Neuronal stem cell (in vitro differentiated cells): ENCODE measurements at places on chromosomes 5 and 9.

- no peak for DNase-seq
These were observed 67.1 kb upstream of the SNX2 start for GRCh38 chr5:122707796-122708195.

DNA sequence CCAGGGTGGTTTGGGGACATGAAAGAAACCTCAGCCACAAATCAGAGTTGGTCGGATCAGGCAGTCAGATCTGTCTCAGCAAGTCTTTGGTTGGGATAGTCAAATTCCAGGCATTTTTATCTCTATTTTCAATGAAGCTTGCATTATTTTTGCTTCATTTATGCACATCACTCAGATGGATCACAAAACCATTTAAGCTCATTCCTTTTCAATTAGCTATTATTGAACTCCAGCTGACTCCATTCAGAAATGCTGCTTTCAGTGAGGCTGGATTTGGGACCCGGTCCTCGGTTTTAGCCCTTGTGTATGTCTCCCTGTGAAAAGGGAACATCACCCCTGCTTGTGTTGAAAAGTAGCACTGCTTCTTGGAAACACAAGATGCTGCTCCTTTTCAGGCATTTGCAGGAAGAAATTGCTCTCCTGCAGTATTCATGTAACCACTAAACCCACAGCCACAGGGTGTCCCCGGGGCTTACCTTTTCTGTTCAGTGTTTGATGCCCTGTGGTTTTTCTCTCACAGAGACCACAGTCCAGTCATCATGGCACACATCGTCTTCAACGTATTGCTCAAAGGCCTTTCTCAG lies 232.9 kb downstream of the NFIB start:
- DNase-seq = no peak

- no peak for DNase-seq
These were observed 76.7 kb downstream of the FAM170A start for GRCh38 chr5:119706049-119706448.

DNA sequence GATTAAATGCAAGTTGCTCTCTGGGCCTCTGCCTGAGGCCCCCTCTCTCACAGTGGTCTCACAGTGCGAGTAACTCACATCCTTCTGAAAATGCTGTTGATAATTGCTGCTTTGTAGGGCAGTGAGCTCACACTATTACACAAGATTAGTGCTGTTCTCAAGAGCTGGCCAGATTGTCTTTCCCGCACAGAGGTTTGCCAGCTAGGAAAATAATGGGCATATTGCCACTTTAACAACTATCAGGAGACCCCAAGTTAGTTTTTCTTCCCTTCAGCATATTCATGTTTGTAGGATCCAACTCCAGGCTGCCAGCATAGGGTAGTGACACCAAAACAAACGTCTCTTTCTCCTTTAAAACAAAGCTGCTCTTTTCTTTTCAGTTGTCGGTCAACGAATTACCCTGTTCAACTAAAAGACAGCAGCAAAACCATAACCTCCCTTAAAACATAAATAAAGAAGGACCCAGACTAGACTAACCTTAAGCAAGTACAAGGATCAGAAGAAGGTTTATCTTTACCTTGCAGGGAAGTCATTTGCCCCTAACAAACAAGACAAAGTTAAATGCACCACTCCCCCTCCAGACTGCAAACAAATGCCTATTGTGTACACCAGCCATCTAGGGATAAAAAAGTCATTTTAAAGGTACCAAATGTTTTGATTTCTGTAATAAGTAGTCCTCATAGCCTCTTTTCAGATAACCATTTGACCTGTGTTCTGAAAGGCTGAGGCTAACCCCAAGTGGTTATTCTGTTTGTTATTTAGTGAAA lies 91.4 kb downstream of the VCAN start:
- DNase-seq = no peak

- DNase-seq = no peak
These were observed 15.2 kb downstream of the TGFBR1 start for GRCh38 chr9:99119976-99120655.

- DNase-seq = no peak
These were observed 87.1 kb downstream of the AMBP start for GRCh38 chr9:113990975-113991471.

DNA sequence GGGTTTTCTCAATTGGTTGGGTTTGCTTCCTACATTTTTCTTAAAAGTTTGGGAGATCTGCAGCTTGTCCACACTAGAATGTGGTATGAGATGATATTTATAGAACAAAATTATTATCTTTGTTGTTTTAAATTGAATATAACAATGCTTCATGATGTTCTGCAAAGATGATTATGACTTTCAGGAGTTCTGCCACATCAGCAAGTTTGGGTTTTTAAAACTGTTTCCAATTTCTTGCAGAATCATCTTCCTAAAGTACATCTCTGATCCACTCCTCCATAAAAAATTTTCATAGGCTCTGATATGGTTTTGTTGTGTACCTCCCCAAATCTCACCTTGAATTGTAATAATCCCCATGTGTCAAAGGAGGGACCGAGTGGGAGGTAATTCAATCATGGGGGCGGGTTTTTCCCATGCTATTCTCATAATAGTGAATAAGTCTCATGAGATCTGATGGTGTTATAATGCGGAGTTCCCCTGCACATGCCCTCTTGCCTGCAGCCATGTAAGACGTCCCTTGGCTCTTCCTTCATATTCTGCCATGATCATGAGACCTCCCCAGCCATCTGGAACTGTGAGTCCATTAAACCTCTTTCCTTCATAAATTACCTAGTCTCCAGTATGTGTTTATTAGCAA lies 119.1 kb upstream of the PTGER4 start:
- DNase-seq = no peak

DNA sequence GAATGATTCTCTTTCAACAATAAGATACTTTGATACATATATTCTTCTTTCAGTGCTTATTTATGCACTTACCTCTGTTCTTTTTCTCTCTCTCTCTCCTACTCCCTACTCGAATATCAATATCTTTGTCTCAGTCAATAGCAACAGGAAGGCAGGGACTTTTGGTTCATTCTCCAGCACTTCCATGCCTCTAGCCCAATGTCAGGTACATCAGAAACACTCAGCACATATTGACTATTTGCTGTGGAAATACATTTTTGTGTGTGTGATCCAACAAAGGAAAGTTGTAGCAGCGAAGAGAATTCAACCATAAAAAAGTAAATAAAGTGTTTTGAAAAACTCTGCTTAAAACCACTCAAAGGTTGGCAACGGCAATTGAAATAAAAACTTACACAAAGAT lies 12.6 kb downstream of the DIRAS2 start:
- DNase-seq = no peak

- DNase-seq = no peak
These were observed 277.2 kb upstream of the ZNF608 start for GRCh38 chr5:125023673-125024072.

- peak; percentile 47 for DNase-seq
These were observed 10.9 kb upstream of the GADD45G start for GRCh38 chr9:89593727-89594427.

DNA sequence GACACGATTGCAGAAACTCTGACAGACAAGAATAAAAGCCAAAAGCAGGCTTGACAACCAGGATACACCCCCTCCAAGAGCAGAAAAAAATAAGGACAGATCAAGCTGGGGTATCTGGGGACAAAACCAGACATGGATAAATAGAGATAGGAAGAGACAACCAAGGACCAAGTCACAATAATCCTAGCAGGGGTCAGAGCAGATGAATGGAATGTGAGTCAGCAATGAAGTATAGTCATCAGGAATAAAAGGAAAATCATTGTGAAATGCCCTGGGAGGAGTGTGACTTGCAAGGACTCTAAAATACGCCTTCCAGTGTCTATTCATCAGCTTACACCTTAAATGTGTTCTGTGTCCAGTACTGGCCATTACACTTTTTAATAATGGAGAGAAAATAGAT lies 206.8 kb downstream of the CAAP1 start:
- no peak for DNase-seq

GRCh38 chr5:133274597-133274935 lies 222.8 kb downstream of the HSPA4 start:
- DNase-seq = peak; percentile 48

GRCh38 chr5:115626445-115626823 lies 598 bp upstream of the TMED7 start:
- no peak for DNase-seq

- DNase-seq = no peak
These were observed 66.2 kb upstream of the SSBP2 start for GRCh38 chr5:81817086-81817485.

DNA sequence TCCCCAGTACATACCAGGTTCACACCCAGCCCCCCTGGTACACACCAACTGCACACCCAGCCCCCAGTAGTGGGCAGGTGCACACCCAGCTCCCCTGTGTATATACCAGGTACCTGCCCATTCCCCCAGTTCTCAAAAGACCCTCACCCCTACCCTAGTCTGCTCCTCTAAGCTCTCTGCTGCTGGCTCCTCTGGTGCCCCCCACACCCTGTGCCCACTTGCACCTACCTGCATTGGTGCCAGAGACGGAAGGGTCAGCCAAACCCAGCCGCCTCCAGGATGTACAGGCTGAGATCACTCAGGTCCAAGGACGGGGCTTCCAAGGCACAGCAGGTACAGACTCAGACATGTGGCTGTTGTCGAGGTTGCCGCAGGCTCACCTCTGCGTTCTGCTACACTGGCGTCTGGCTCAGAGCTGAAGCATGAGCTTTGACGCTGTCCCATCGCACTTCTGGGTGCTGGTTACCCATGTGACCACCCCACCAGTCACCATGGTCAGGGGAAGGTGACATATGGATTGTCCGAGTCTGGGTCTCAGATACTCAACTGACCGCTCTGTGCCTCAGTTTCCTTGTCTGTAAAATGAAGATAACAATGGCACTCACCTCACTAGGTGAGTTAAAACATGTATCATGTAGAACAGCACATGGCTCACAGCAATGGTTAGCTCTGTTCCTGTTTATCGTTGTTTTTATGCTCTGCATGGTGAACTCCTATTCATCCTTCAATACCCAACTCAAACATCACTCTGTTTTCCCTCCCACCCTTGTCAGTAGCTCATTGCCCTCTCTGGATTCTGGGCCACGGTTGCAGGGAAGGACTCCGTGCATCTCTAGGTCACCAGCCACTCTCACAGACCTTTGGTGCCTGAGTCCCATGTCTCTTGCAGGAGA lies 45.3 kb upstream of the SUSD3 start:
- no peak for DNase-seq

DNA sequence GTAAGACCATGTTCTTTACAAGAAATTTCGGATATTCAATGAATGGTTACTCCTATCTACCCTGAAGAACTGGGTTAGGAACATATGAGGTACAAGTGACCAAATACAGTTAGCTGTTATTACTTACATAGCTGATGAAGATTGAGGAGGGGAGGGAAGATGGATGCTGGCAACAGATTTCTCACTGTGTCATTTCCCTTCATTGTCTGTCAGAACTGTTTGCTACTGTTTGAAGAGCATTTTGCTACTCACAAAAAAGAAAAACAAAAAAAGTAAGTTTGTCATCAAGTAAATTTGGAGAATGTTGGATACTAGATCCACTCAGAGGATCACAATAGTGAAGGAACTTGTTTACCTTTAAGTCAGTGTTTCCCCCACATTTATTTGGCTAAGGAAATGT lies 53.7 kb downstream of the ENC1 start:
- DNase-seq = no peak

DNA sequence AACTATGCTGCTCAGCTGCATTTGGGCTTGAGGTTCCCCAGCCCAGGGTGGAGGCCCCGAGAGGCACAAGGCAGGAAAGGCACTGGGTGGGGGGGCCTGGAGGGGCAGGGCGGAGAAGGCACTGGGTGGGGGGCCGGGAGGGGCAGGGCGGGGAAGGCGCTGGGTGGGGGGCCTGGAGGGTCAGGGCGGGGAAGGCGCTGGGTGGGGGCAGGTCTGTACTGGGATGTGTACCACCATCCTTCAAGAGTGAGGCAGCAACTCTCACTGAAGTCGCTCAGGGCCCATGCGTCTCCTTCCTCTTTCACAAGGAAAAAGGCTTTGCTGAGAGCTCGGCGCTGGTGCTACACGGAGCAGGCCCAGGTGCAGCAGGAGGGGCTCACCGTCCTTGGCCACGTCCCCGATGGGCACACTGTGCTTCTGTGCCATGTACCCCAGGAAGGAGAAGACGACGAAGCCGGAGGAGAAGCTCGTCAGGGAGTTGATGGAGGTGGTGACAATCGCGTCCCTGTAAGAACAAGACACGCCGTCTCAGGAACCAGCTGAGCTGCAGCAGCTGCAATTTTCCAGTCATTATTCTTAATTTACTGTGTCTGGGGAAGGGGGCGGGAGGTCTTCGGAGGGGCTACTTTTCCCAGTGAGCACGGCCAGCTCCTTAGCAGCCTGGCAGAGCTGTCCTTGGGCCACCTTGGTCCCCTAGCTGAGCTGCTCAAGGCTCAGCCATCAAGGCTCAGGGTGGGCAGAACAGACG lies 30.8 kb downstream of the SLC6A3 start:
- no peak for DNase-seq

- no peak for DNase-seq
These were observed 31.8 kb downstream of the MAP1B start for GRCh38 chr5:72138943-72139521.

DNA sequence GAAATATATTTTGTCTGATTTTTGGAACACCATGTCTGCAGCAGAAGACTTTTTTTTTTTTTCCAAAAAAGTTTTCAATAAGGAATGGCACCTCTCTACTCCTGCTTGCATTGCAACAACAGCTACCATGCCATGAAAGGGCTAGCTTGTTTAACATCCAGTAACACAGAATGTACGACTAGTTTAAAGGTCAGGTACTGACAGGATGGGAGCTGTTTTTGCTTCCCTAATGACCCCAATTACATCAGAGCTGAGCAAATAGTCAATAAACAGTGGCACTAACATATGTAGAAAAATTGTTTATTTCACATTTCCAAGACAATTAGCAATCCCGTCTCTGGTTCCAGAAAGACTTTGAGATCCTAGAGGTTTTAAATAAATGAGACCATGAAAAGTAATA lies 693.8 kb downstream of the NR2F1-AS1 start:
- DNase-seq = no peak

DNA sequence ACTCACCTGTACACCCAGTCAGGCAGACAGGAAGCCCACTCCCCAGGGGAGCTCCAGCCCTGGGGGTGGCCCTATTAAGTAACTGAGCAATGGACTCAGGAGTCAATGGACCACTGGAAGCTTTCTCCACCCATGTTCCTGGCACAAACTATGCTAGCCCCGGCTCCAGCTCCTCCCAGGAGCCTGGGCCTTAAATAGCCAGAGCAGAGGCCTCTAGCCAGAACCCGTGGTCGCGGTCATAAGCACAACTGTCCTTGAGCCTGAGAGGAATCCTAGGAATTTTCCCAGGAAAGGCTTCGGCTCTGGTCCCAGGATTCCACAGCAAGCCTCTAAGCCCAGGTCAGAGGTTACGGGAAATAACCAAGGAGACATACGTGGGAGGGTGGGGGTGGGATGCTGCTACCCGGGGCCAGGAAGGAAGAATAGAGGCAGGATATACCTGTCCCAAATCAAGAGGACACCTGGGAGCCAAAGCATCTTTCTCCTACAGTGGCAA lies 5.5 kb downstream of the SEPTIN8 start:
- DNase-seq = no peak

DNA sequence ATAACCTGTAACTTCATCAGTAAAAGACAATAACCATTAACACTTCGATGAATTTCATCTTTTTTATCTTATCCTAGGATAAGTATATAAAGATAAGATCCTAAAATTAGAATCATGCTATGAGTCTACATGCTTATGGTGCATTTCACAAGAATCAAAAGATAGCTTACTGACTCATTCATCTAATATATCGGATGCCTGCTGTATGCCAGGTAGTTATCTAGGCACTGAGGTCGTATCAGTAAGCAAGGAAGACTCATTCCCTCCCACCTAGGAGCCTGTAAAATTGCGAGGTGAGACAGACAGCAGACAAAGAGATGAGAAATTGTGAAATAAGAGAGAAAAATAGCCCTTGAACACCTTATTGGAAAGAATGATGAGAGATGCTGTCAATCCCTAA lies 240.6 kb upstream of the ADAMTSL1 start:
- DNase-seq = no peak

- no peak for DNase-seq
These were observed 31.7 kb upstream of the GRHPR start for GRCh38 chr9:37390759-37391158.
